SIG-M5 (cell line): ENCODE measurements at places on chromosomes 1 and 21.

GRCh38 chr1:31453384-31454079 is 40.5 kb downstream of the SERINC2 start:
- DNase-seq = no peak

DNA sequence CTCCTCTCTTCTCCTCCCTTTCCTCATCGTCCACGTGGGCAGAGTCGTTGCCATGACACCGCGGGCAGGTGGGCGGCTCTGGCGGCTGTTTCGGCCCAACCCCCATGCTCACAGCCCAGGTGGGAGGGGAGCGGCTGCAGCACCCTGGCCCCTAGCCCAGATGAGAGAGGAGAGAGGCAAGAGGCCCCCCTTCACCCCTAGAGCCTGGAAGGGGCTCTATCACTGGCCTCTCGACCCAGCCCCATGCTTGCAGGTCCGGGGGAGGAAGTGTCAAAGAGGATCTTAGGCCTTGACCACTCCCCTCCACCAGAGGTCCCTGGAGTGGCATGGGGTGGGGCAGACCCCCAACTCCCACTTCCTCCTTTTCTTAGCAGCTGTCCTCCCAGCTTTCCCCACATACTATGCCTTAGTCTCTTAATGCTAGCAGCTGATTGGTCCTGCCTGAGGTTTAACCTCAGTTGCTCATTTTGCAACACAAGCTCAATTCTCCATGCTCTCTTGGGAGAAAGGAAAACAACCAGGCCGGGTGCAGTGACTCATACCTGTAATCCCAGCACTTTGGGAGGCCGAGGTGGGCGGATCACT is 10.4 kb downstream of the DLGAP3 start:
- no peak for DNase-seq

- DNase-seq = no peak
Observed at GRCh38 chr1:178625695-178626094, 99.3 kb upstream of the RALGPS2 start.

- DNase-seq = no peak
Observed at GRCh38 chr1:5758000-5758858, 234.0 kb downstream of the NPHP4 start.

- no peak for DNase-seq
Observed at GRCh38 chr1:39411526-39412478, 79.6 kb upstream of the BMP8A start.

DNA sequence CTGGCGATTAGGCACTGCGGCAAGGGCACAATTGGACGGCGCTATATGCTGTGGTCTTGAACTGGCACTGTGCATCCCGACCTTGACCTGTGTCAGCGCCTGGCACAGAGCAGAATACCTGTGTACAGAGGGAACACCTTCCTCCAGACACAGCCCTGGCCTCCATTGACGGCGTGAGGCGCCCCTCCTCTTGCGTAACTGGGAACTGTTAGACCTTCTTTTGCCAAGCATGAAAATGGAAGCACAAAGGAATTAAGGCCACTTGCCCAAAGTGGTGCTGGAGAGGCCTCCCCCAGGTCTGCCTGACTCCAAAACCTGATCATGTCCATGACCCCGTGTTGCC is 6.8 kb upstream of the AGTRAP start:
- DNase-seq = no peak

DNA sequence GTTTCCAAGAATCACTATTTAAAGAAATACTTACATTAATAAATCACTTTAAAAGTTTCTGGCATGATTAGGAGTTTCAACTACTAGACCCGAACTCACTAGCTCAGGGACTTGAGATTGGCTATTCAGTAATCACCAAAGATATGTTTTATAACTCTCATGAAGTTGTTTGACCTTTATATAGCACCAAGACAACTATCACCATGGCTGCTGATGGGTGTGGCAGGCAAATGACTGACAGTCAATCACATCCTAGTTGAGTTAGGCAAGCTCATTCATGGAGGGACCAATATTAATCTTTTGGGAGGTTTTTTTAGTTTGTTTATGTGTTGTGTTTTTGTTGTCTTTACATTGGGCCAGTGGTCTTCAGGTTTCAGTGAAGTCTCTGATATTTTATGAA is 376.3 kb upstream of the C1orf87 start:
- DNase-seq = no peak

GRCh38 chr1:178633056-178633455 is 92.0 kb upstream of the RALGPS2 start:
- DNase-seq = no peak

GRCh38 chr1:204384636-204385352 is 25.1 kb upstream of the PLEKHA6 start:
- no peak for DNase-seq

GRCh38 chr1:41365772-41366454 is 4.7 kb downstream of the FOXO6 start:
- no peak for DNase-seq

DNA sequence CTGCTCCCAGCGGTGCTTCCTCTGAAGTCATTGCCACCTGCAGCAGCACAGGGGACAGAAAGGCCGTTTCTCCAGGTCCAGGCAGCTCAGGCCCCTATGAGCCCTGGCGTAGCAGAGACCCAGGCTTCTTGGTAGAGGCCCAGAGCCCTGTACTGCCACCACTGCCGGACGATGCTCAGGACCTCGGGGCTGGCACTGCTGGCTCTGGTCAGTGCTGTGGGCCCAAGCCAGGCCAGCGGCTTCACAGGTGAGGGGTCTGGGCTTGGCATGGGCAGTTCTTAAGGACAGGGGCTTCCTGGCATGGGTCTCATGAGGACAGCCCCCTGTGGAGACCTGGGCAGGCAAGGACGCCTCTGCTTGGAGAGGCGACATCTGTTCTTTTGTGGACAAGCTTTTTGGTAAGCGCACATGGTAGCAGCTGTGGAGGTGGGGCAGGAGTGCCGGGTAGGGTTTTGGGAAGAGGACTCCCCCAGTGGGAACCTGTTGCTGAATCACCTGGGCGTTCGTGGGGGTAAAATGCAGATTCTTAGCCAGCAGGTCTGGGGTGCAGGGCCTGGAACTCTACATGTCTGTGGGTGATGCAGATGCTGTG is at the start of gene UMODL1:
Gene UMODL1, plus strand, starts transcription at position 172 of the 592 bp plus-strand sequence. Its CDS starts 0 bp downstream, at position 172.
- DNase-seq = no peak

GRCh38 chr1:93042187-93043056 is 36.7 kb upstream of the MTF2 start:
- DNase-seq = no peak

GRCh38 chr1:218823291-218823900 is 350.3 kb upstream of the LYPLAL1 start:
- DNase-seq = no peak

DNA sequence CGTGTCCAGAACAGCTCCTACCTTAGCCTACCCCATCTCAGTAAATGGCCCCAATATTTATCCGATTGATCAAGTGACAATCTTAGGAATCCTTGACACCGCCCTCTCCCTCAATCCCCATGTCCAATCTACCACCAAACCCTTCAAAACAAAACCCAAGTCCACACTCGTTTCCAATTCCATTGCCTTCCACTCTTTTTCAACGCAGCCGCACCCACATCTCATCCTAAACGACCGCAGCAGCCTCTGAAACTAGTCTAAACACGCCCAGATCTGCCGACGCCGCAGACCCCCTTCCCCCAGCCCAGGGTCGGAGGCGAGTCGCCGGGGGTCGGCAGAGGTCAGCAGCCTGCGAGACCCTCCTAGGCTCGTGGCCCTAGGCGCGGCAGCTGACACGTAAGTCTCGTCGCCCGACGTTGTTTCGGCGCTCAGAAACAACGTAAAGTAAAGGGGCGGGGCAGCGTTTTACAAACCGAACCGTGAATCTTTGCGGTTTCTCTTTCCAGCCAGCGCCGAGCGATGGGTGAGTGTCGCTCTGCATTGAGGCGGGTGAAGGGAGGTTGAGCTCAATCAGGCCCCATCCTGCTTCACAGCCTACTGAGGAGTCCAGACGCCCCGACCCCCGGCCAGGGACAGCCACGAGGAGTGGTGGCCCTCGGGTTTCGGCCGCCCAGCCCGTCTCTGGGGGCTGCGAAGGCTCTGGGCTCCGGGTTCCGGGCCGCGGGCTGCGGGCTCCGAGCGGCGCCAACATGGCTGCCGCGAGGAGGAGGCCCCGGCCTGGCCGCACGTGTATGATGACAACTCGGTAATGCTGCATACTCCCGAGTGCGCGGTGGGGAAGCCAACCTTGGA is at the start of gene RPS8:
Gene RPS8, plus strand, starts transcription at position 463 of the 852 bp plus-strand sequence. Its CDS starts 57 bp downstream, at position 520.
- DNase-seq = no peak
